ENCODE measurements at places on chromosomes 5 and 9.
A peak's percentile ranks its signal among the peaks of the same experiment; 100 is the strongest.

DNA sequence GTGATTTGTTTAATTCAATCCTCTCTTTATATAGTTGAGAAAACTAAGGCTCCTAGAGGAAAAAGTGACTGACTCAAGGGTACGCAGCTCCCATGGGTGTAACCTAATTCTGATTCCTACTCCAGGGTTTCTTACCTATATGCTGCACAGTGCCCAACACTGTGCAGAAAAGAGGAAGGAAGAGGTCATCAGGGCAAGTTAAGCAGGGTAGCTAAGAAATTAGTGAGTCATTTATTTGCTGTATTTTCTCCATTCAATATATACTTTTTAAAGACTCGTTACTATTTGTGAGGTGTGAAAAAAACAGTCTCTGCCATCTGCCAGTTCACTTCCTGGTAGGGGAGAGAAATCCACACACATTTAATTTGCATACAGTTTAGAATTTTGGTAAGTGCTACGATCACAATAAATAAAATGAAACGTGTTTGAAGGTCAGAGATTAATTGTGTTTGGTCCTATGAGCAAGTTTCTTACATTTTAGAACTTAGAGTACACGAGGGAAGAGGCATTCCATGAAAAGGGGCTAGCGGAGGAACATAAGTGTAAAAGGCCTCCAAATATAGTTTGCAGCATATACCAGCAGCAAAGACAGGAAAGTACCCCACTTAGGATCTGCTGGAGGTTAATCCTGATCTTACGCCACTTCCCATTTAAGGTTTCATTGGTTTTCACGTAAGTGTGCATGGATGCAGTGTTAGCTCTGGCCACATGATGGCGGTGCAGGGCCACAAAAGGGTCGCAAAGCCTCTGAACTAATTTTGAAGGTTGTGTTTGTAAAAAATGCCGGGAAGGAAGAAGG lies 59.9 kb upstream of the TLR4 start:
- DNase-seq: peak; percentile 80

DNA sequence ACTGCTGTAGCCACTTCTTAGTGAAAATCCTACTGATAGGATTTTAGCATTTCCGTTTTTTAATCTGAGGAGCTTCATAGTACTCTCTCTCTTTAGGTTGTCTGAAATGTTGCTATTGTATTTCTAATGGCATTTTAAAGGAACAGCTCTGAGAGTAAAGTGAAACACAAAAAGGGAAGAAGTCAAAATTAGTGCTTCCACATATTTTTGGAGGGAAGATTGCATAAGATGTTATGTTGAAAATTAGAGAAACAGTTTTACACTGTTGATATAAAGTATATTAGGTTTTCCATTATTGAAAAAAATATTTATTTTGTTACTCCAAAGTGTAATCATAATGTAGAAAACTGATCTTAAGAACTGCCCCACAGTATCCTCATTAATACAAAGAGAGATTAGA lies 525.1 kb downstream of the TAF11L14 start:
- DNase-seq: no peak

GRCh38 chr9:129828051-129828450 lies 4.1 kb upstream of the TOR1A start:
- DNase-seq: no peak

- no peak for DNase-seq
Observed at GRCh38 chr5:36495611-36496010, 110.8 kb upstream of the SLC1A3 start.

- DNase-seq: no peak
Observed at GRCh38 chr5:142769251-142769792, 855 bp upstream of the ARHGAP26 start.

Measured in cardiac fibroblast (primary cell).